ENCODE measurements at places on chromosomes 16 and 17.

DNA sequence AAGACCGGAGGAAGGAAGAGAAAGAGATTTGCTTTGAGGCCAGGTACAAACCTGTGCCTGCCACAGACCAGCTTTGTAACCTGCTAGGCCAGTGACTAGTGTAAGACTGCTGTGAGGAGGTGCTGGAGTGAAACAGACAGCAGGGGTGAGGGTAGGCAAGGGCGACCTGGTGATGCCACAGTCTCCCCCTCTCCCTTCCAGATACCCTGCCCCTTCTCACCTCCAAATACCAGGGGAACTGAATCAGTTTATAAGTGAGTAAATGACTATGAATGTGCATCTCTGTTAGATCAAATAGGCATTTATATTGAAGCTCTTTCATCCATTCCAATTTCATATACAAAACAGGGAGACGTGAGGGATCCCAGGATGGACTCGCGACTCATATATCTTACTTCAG lies 9.4 kb downstream of the SEC14L1 start:
- no peak for DNase-seq

GRCh38 chr16:48904333-48904732 lies 294.4 kb upstream of the N4BP1 start:
- no peak for DNase-seq

DNA sequence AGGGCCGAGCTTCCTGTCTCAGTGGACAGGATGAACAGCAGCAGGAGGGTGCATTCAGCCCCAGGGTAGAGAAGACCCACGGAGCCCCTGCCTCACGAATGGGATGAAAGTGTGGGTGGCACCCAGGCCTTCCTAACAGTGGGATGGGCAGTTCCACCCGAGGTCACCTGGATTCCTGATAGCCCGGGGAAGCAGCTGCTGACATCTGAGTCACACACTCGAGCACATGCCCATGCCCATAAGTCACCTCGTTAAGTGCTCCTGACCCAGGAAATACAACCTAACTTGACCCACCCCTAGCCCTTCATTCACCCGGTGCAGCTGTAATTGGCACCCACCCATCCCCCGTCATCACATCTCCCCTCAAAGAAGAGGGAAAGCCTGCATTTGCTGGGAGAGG lies 85.3 kb upstream of the FOXF1 start:
- DNase-seq = no peak

DNA sequence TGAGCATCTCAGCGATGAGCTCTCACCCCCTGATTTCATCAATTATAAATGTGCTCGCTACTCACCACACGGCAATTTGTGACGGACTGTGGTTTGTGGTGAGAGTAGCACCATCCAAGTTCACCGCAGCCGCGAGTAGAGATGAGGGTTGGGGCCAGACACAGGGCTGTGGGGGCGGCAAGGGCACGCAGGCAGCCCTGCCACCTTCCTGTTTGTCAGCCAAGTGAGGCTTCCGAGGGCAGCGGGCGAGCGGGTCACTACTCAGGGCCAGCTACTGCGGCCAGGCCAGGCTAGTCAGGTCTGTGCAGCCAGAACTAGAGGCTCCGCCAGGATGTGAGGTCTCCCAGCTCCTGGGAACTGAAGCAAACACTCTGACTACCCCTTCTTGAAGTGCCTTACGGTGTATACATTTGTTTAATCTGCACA lies 39.6 kb upstream of the MEOX1 start:
- no peak for DNase-seq

DNA sequence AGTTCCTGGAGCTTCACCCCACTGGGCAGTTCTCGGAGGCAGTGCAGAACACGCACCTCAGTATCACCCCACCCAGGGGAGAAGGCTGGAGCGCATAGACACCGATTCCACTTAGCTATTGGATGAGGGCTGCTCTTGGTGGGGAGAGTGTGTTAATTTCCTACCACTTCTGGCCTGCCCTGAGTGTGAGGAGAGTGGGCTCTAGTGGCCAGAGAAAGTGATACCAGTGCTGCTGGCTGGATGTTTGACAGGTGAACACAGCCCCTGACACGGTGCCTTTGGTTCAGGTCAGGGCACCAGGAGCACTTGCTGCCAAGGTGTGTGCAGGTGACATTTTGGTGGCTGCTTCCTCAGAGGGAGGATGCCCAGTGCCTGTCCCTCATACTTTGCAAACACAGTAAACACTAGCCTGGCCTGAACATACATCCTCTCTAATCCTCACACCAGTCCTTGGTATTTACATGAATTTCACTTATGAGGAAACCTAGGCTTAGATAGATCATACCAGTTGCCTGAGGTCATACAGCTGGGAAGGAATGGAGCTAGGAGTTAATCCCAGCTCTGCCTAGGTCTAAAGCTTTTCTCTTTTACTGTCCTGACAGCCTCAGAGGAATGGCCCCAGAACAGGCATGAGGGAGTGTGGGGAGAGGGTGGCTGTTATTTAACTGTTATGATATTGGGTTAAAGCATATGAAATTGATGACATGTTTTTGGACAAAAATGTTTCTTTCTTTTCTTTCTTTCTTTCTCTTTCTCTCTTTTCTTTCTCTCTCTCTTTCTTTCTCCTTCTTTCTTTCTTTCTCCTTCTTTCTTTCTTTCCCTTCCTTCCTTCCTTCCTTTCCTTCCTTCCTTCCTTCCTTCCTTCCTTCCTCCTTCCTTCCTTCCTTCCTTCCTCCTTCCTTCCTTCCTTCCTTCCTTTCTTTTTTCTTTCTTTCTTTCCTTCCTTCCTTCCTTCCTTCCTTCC lies 21.0 kb upstream of the ITGAX start:
- no peak for DNase-seq

GRCh38 chr17:43367737-43368242 lies 31.0 kb upstream of the ARL4D start:
- DNase-seq = peak; percentile 85

- no peak for DNase-seq
These were observed 25.8 kb downstream of the STAT3 start for GRCh38 chr17:42362245-42362961.

GRCh38 chr16:49788986-49789385 lies 66.9 kb downstream of the ZNF423 start:
- DNase-seq = no peak

- DNase-seq = no peak
These were observed 147.1 kb downstream of the WWOX start for GRCh38 chr16:78246559-78246958.

DNA sequence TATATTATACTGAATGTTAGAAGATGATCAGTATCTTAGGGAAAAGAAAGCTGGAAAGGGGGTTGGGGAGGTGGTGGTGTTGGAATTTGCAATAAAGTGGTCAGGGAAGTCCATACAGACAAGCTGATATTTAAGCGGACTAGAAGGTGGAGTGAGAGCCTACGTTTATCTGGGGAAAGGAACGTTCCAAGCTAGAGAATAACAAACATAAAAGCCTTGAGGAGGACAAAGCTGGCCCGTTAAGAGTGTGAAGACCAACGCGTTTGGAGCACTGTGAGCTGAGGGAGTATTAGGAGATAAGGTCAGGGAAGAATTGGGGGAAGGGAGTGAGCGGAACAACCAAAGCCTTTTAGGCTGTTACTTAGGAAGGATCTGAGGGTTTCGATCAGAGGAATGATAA lies 1.4 kb downstream of the DDX42 start:
- no peak for DNase-seq

DNA sequence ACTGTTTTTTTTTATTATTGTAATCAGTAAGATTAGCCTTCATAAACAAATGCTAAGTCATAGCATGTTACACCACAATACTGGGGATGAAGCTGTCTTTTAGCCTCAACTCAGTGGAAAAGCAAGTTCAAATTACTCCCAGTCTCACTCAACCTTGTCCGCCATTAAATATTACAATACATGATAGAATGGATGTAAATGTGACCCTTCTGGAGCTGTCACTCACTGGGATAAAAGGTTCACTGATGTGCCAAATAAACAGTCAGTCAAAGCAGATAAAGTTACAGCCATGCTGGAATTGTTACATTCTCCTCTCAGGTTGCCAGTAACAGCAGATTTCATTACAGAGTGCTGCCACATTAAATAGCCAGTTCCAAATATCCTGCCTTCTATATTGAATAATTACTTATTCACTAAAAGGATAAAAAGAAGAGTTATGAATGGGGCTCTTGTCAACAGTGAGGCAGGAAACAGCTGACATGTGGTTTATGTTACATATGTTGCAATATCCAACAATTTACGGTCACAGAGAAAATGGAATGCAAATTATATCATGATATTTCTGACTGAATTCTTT lies 53.4 kb downstream of the BRIP1 start:
- peak; percentile 69 for DNase-seq

DNA sequence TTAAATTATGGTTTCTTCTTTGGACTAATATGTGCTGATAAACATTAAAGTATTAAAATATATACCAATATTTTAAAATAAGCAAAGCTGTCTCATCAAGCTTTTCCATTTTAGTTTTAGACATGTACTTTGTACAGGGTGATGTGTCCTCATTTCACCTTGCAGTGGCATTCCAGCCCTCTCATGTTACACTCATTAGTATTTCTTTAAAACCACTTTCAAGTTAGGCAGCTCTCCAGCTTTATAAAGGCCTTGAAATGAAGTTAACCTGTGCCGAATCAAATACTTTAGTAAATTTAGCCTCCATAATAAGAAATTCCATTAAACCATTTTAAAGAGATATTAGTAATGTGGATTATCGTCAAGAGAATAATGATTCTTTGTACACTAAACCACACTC lies 107.6 kb upstream of the HLF start:
- no peak for DNase-seq

- no peak for DNase-seq
These were observed 1.0 kb downstream of the ORAI3 start for GRCh38 chr16:30949650-30950515.

GRCh38 chr17:12070561-12070960 lies 49.9 kb downstream of the MAP2K4 start:
- DNase-seq = no peak

Data from COLO829 (cell line).